ENCODE measurements at places on chromosomes 7 and 10. TPM values are rescaled to one million over a fixed set of nuclear protein-coding genes. Genes with fewer than 3 reads are reported as not detected.
A peak's percentile ranks its signal among the peaks of the same experiment; 100 is the strongest.

Gene MMS19
- total RNA-seq: 63.2 TPM

Gene MSMB
- not detected for total RNA-seq

Gene LIPJ
- total RNA-seq: not detected

Gene CPA4
- 1.6 TPM for total RNA-seq

- DNase-seq: no peak
Measured at GRCh38 chr7:18607025-18607424, 111.5 kb downstream of the HDAC9 start.

DNA sequence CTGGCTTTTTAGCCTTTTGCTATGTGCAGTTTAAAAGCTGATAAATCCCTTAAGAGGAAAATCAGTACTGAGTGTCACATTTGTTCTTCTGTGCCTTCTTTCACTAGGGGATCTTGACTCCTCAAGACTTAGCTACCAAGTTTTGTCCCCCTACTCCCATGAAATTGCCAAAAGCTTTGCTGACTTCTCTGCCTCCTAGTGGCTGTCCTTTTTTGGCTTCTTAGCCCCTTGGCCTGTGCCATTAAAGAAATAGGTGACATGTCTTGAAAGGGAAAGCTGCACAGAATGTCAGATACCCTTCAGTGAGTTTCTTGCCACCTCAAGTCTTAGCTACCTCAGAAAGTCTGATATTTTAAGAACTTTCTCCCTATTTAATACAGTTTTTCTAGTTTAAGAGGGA is 10.5 kb downstream of the MKLN1 start:
- no peak for DNase-seq

- no peak for DNase-seq
Measured at GRCh38 chr7:1669954-1670893, at the start of gene ELFN1. Gene ELFN1, plus strand, starts transcription at chr7:1670277. Its CDS starts 74,320 bp downstream, at chr7:1744597.

DNA sequence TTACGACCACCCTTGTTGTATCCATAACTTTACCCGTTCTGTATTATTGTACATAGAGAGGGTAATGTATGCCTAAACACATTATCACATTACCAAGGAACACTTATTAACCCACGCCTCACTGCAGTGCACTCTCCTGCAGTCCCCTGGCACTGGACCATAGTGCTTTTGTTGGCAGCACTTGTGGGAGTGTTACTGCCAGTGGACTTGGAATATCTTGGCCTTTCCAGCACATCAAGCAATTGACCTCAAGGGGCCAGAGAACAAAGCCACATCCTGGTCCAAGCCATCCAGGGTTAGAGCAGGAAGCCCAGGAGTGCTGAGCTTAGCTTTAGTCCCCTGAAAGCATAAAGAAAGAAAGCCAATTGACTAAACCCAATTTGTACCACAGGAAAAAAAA is 304.2 kb downstream of the PCDH15 start:
- no peak for DNase-seq

DNA sequence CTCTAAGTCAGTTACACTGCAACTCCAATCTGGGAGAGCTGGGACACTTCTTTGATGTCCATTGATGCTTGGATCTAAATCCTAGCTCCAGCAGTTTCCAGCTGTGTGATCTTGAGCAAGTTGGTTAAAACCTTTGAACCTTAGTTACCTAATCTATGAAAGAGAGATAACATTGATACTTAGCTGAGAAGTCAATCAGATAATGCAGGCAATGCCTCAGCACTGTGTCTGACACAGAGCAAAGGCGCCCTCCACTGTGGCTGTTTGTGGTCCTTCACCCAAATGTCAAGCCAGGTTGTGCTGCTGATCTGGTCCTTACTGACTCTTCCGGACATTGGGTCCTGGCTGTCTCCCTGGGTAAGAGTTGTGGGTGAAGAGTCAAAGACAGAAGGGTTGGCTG is 20.2 kb downstream of the DNTT start:
- no peak for DNase-seq

GRCh38 chr7:151686016-151686766 is 166.5 kb upstream of the RHEB start:
- DNase-seq: no peak

- peak; percentile 73 for DNase-seq
Measured at GRCh38 chr7:5692112-5692844, 89.2 kb downstream of the RNF216 start.

GRCh38 chr10:18155321-18155720 is 15.1 kb downstream of the CACNB2 start:
- no peak for DNase-seq
